Hepatocyte (in vitro differentiated cells): ENCODE measurements at places on chromosomes 5 and 9. TPM values are rescaled to one million over a fixed set of nuclear protein-coding genes. Genes with fewer than 3 reads are reported as not detected.

The CDKN2B-AS1 gene
- 0.27 and 1.1 TPM in 2 replicates for total RNA-seq

The CARTPT gene
- 0.60 and 3.3 TPM in 2 replicates for total RNA-seq

The CDKN2B gene
- total RNA-seq: 8.5 and 18.6 TPM in 2 replicates

The ANKRD31 gene
- 0.47 and 0.60 TPM in 2 replicates for total RNA-seq

The ACO1 gene
- total RNA-seq: 62.7 and 65.7 TPM in 2 replicates

The FOXI1 gene
- not detected in 2 replicates for total RNA-seq
